ENCODE measurements at places on chromosomes 5 and 9.

DNA sequence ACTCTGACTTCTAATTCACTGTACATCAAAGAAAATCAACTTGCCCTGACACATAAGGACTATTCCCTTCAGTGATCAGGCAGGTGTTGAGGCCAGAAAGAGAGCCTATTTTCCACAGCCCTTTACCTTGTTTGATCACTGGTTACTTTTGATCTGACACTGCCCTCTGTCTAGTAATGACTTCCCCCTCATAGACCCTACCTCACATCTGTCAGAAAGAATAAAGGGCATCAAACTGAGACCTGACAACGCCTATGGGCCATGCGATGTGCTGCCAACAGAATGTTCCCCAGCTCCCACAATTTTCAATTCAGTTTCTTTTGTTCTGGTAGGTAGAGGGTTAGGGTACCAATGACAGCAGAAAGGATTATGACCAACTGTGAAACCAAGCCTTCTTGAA, 47.7 kb downstream of the FBXL17 start:
- DNase-seq, result no peak

DNA sequence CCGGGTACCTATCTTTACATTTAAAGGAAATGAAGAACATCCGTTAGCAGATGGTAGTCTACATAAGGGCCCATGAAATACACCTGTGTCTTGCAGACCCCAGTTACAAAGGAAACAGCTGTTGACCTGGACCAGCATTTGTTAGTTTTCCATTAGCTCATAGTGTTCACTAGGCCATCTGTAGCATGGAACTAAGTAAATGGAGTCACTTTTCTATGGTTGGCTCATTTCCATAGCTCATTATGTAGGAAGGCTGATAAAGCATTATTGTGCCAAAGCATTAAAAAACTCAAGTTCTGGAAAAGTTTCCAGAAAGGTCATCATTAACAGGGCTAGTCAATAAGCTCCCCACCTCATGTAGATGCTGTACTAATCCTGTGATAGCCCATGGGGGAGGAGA, 62.1 kb downstream of the PCSK1 start:
- DNase-seq, result no peak

- no peak for DNase-seq
Observed at GRCh38 chr5:96284727-96285389, 148.2 kb downstream of the PCSK1 start.

- no peak for DNase-seq
Observed at GRCh38 chr5:81639556-81639955, 111.3 kb downstream of the SSBP2 start.

DNA sequence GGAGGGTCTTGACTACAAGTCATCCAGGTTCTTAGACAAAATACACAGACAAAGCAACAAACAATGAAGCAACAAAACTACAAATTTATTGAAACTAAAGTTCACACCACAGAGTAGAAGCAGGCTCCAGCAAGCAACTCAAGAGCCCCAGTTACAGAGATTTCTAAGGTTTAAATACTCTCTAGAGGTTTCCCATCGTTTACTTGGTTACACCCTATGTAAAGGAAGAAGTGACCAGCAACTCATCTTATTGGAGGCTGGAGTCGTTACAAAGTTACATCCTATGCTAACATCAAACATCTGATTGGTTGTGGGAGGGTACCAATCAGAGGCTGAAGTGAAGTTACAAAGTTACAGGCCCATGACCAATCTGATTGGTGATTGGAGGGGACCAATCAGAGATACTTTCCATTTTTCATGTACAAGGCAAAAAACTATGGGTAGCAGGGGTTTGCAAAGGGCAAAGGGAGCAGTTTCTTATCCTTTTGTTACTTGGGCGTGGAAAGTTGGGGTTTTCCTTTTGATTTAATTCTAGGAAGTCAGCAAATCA, 2292.6 kb upstream of the C9orf72 start:
- DNase-seq, result peak; percentile 17

DNA sequence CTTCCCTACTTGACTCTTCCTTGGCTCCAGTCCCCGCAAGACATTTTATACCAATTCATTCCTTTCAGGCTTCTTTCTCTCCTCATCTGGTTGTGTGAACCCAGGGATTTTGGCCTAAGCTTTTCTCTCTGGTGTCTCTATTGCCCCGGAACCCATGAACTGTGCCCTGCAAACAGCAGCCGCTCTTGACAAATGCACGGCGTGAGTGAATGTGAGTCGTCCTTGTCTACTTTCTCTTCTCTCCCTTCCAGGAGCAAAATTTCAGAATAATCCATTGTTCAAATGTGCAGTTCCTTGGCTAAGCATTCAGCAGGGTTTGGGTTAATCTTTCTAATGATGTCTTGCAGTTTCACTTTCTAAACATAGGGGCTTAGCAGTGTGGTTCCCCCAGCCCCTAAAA, 250.4 kb upstream of the IRX4 start:
- DNase-seq, result no peak

- no peak for DNase-seq
Observed at GRCh38 chr5:113267361-113267900, 167.4 kb downstream of the TSSK1B start.

DNA sequence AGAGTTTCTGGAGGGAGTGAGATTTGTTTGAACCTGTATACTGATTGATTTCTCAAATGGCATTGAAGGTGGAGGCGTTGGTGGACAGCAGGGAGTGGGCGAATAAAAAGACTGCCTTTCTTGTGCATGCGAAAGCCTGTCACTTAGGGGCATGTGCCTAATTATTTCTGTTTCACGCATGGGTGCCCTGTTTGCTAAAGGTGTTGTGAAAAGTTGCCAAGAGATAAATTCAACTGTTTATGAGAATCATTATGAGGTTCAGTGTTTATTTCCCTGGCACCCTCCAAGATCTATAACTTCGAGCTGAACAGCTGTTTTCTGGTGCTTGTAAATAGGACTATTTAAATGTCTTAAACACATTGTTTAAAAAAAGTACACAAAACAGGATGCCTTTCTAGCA, 67.4 kb upstream of the DMRTA1 start:
- DNase-seq, result no peak

GRCh38 chr9:134195558-134195957, 31.2 kb upstream of the RNU6ATAC start:
- DNase-seq, result no peak

- no peak for DNase-seq
Observed at GRCh38 chr5:163978897-163979296, 473.5 kb downstream of the MAT2B start.

GRCh38 chr5:168773226-168773625, 194.1 kb upstream of the PANK3 start:
- DNase-seq, result no peak

GRCh38 chr5:169161022-169161680, 139.8 kb downstream of the SLIT3 start:
- DNase-seq, result peak; percentile 75

DNA sequence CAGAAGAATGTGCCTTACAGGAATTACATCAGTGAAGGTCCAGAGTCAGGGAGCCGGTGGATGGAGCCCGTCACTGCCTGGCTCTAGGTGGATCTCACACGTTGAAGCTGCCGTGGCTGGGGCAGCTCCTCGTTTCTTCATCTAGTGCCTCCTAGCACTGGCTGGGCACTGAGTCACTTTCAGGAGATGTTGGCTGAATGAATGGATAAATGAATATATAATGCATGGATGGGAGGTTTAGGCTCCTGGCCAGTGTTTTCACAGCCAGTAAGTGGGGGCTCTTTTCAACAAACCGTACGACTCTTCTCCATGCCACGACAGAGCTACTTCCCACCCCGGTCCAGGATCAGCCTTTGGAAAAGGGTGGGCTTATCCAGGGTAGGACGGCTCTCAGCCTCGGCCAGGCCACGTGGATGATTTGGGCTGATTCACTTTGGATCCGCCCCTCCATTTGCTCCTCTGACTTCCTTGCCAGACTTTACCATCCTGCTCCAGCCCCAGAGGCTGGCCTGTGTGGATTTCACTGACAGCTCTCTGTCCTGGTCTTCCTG, 1.3 kb upstream of the SH3PXD2B start:
- DNase-seq, result no peak

- no peak for DNase-seq
Observed at GRCh38 chr5:69415584-69415958, 655 bp downstream of the MARVELD2 start.

DNA sequence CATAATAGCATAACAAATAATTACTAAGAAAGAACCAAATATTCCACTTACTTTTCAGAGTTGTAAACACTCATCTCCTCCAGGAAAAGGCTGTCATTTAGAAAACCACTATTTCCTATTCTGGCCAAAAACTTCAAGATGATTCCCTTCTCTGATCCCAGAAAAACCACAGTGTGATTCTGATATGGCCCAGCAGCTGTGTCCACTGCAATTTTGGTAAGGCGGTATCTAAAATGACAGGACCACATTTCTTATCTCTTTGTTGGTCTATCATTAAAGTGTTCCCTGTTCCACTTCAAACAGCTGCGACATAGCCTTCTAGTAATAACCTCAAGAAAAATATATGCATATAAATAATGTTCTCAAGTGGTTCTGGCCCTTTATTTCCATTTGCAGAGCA, 96.1 kb downstream of the SEMA6A start:
- DNase-seq, result no peak

DNA sequence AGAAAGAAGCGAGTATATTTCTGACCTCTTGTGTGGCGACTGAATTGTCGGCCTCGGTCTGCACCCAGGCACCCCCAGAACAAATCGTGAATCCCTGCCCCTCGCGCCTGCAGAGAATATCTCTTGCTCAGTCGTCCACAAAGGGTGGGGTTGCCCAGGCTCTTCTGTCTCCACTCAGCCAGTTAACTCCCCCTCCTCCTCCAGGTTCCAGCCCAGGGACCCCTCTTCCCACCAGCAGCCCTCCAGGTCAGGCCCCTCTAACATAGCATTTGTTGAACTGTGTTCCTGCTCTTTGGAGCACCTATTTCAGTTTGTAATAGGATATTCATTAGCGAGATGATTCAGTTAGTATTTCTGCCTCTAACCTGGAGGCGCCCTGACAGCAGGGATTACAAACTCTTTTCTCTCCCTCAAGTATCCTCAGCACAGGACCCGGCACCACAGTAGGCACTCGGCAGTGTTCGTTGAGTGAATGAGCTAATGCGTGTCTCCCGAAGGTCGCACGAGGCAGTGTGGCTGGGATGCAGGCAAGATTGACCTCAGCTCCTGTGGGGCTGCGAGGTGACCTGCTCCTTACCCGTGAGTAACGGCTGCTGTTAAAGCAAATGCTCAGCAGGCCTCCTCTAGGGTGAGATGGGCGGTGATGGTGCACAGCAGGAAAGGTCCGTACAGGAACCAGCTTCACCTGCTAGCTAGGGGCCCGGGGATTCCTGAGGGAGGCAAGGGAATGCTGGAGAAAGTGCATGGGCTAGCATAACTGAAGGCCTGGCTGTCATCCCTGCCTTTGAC, 25.8 kb downstream of the ZBTB34 start:
- DNase-seq, result no peak

DNA sequence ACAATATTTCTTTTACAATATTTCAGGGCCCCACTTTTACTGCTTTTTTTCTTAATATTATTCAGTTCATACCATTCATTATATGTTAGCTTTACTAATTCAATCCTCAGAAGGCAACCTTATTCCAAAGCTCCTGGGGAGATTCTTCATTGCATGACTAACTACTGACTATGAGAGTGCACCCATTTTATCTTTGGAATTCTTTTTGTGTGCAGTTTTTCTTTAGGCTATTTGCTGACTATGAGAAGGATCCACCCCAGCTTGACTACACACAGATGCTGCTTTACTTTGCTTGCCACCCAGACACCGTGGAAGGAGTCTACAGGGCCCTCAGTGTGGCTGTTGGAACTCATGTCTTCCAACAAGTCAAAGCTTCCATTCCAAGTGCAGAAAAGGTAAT, 56.9 kb upstream of the IL7R start:
- no peak for DNase-seq

DNA sequence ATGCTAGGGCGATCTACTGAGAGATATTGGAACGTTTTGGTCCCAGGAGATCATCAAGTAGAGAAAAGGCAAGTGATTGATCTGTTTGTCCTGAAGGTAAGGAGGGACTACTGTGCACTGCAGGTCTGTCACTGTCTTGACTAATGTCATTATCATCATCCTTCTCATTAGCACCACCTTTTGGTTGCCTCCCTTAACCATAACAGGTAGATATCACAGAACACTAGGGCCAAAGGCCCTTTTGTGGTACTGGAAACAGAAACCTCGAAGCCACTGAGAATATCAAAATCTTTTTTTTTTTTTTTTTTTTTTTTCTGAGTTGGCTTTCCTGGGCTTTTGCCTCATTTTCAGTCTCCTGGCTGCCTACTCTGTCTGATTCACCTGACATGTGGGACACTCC, 134.0 kb downstream of the KCTD16 start:
- DNase-seq, result no peak

Data from A549 (cell line).